ENCODE measurements at places on chromosomes 3 and 15.

- no peak for DNase-seq
These were observed 183.0 kb upstream of the TMCO5A start for GRCh38 chr15:37751401-37751800.

GRCh38 chr3:143810953-143811265, 37.4 kb downstream of the SLC9A9 start:
- DNase-seq, result no peak

DNA sequence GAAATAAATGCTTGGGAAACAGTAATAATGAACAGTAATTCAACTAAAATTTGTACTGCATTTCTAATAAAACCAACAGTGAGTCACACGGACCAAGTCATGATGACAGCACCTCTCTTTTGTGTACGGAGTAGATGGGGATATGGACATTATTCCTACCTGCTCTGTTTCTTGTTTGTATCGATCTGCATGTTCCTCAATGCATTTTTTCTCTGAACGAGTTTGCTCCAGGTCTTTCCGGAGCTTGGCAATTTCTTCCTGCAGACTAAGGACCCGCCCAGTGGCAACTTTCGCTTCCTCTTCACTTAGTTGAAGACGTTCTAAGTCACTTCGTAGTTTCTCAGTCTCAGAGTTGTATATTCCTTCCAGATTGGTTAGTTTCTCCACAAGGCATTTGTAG, 74.4 kb upstream of the MYO5C start:
- DNase-seq, result no peak

GRCh38 chr15:71810256-71811035, at the start of gene NR2E3:
Gene NR2E3 (plus strand): TSS chr15:71810554. CDS start chr15:71810744, 190 bp downstream.
- no peak for DNase-seq

- no peak for DNase-seq
These were observed 78.5 kb downstream of the GHSR start for GRCh38 chr3:172369590-172370259.

- no peak for DNase-seq
These were observed 45.2 kb upstream of the LMCD1 start for GRCh38 chr3:8456412-8456811.

DNA sequence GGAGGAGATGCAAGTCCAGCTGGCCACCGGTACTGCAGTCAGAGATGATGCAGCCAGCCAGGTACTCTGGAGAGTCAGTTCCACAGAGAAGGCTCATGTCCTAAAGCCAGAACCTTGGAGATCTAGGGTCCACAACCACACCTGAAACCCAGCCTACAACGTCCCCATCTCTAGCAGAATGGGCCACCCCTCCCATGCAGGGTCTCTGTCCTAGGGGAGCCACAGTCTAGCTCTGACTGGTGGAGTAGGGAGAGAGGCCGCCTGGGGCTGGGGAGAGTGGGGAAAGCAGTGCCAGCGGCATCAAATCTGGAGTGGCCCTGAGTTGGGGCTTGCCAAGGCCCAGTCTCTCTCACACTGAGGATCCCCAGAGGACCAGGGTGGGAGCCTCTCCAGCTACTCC, 43.5 kb downstream of the PTH1R start:
- DNase-seq, result no peak

- DNase-seq, result no peak
These were observed 2.3 kb upstream of the BCHE start for GRCh38 chr3:165839296-165840076.

GRCh38 chr3:38457111-38458003, 3.7 kb downstream of the ACVR2B start:
- DNase-seq, result no peak

GRCh38 chr3:121481106-121481880, 64.5 kb downstream of the POLQ start:
- DNase-seq, result no peak

GRCh38 chr15:101024073-101024695, 105.0 kb downstream of the LRRK1 start:
- no peak for DNase-seq

DNA sequence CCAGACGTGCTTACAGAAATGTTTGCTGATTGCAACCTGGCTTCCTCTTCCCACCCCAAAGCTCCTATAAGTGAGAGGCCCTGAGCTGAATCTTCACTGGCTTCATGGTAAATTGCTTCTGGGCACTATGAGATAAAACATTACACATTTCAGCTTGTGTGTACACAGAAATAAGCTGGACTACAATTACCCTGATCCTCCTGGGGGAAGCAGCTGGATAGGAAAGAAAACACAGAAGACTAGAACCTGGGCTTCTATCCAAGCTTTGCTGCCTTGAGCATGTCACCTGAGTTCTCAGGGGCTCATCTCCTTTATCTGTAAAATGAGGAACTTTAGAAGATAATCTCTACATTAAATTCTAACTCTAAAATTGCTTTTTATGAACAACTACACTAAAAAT, 40.3 kb downstream of the THBS1 start:
- peak; percentile 44 for DNase-seq

DNA sequence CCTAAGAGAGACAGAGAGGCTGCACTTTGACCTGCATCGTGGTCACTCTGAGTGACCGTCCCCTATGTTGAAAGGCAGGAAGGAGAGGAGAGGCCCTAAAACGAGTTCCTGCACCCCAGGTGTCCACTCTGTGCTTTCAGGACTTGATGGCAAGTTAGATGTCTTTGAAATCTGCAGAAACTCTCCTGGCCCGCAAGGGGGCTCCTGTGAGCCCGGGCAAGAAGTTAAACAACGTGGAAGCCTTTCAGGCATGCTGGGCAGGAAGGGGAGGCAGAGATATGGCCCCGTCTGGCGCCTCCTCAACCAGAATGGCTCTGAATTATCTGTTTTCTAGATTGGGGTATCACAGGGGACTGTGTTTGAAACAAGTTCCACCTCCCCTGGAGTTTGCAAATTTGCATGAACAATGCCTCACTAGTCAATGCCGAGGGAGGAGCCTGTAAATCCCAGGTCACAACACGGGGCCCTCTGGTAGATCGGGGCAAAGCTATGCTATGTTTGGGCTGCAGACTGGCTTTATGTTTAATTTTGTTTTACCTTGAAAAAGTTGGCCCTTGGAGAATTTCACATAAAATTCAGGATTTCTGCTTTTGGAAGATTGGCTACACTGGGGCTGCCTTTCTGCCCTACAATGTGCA, 9.8 kb downstream of the CTXND1 start:
- DNase-seq, result no peak

GRCh38 chr3:58570851-58571250, 6.3 kb downstream of the FAM107A start:
- DNase-seq, result no peak

Measured in NCI-H1694 (cell line).